Right atrium auricular region (tissue), 2 donors: ENCODE measurements at places on chromosomes 5 and 9.

- no peak for DNase-seq
Observed at GRCh38 chr9:131874447-131874846, 134.6 kb upstream of the RAPGEF1 start.

- DNase-seq: no peak
Observed at GRCh38 chr5:58582019-58582802, 664 bp upstream of the RAB3C start.

- DNase-seq: no peak
Observed at GRCh38 chr9:130142641-130143040, 29.6 kb upstream of the NCS1 start.

GRCh38 chr5:6585168-6585567, 47.7 kb downstream of the NSUN2 start:
- DNase-seq: peak; percentile 32

GRCh38 chr9:117434566-117434965, 19.7 kb upstream of the ASTN2 start:
- no peak for DNase-seq

- no peak for DNase-seq
Observed at GRCh38 chr5:113235884-113236283, 198.9 kb downstream of the TSSK1B start.

DNA sequence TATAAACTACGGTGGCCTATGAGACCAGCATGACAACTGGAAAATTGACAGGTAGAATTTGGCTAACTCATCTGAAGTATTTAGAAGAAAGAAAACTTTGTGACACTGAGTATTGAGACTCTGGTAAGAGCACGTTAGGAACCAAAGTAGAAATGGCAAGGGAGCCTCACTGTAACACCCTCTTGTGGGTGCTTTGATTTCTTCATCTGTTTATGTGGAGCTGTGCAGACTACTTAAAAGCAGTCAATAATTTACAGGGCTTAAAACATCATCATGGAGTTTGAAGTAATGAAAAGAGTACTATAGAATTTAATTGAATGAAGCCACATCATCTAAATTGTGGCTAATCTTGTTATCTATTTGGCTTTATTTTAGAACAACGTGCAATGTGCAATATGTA, 414.2 kb downstream of the CCDC171 start:
- no peak for DNase-seq

DNA sequence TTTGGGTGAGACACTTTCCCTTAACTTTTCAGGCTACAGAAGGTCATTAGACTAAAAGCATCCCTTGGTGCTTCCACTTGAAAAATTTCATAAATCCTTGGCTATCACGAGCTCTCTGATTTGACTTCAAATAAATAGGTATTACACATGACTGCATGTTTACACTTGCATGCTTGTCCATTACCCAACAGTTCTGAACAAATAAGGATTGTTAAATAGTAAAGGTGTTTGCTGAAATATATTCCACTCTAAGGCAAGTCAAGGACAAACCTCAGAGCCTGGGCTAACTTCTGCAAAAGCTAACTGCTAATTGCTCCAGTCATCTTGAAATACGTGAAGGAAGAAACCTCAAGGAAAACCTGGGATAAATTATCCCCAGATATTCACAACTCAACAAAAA, 14.5 kb downstream of the FBXW2 start:
- no peak for DNase-seq

DNA sequence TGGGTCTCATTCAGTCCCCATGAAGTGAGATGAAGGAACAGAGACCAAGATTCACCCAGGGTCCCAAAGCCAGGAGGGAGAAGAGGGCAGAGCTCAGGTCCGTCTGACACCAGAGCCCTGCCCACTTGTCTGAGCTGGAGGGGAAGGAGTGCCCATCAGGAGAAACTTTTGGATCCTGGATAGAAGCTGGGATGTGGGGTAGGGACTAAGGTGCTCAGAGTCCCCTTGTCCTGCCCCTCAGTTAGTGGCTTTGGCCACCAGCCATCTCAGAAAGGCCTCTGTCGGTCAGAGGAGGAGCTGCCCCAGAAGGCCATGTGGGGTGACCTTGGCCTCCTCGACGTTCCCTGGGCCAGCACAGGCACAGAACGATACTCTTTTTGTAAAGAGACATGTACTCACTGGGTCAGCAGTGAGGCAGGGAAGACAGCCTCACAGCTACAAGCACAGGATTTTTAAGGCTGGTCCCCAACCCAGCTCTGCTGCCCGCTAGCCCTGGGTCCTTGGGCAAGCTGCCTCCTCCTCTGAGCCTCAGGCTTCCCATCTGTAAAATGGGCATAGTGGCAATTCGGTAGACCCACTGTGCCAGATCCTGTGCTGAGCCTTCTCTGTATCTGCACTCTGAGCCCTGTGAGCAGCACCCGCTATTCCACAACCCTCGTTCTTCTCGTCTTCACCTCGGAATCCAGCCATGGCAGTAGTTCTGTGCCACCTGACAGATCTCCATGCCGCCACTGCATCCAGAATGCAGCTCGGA, 49.4 kb downstream of the C9orf50 start:
- DNase-seq: no peak

- no peak for DNase-seq
Observed at GRCh38 chr9:106869028-106869427, 6.1 kb downstream of the ZNF462 start.

- DNase-seq: no peak
Observed at GRCh38 chr9:91282292-91282691, 79.4 kb downstream of the AUH start.

- DNase-seq: peak; percentile 21
Observed at GRCh38 chr5:135218790-135219568, 180.1 kb downstream of the MACROH2A1 start.

GRCh38 chr5:158074992-158075769, 216.2 kb upstream of the CLINT1 start:
- DNase-seq: peak; percentile 80

DNA sequence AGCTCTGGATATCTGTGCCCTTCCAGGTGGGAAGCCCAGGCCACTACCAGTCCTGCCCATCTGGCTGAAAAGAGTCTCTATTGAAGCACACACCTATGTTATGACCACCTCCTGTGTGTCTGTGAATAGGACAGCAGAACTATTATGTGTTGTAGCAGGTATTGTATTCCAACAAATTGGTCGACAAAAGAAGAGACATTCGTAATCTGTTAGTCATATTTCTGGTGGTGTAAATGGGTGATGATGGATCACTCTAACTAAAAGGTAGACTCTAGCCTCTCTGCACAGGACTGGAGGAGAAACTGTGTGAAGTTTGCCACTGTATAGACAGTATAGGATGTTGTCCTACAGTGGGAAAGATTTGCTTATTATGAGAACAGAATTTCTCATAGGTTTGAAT, 416.1 kb downstream of the TMEM38B start:
- DNase-seq: no peak

DNA sequence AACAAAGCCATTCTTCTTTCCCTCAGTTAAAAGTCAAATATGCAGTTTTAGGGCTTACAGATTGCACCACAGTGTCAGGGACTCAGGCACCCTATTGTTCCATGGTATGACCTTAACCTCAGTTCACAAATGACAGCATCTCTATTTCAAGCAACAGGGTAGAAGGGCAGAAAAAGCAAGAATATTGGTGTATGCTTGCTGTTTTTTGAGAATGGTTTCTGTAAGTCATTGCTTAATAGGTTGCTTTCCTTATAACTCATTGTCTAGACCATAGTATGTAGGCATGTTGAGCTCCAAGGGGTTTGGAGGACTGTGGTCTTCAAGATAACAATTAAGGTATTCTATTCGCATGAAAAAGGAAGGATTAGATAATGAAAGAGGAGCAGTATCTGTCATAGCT, 183.5 kb upstream of the EDIL3 start:
- no peak for DNase-seq

GRCh38 chr5:3511934-3512333, 83.7 kb upstream of the IRX1 start:
- DNase-seq: no peak

DNA sequence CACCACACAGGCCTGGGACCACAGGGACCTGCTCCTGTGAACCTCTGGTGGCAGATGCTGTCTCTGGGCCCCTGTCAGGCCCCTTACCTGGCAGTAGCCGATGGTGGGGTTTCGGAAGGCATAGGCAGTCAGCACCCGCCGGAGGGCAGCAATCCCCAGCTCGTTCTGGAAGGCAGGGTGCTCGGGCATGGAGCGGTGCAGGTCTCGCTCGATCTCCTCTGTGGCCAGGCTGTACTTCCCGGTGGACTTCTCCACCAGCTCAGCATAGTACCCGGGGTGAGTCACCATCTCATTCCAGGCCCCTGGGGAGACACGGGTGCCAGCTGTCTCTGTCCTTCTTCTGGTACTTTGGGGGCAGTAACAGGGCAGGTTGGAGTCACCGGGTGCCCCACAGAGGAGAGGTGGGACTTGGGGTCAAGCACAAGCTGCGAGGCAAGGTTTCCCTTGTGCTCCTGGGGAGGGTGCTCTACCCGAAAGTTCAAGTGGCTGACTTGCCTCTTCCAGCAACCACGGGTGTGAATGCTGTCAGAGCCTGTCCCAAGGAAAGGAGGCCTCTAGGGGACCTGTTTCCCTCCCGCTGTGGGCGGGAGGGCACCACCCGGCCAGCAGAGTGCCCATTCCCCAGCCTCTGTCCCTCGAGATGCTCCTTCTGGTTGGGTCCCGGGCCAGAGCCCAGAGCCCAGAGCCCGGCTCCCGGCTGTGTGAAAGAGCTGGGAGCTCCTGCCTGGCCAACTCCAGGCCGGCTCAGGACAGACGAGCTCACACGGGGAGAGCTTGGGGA, 19.8 kb upstream of the MRNIP start:
- no peak for DNase-seq

- no peak for DNase-seq
Observed at GRCh38 chr5:124644138-124644537, 102.3 kb downstream of the ZNF608 start.

DNA sequence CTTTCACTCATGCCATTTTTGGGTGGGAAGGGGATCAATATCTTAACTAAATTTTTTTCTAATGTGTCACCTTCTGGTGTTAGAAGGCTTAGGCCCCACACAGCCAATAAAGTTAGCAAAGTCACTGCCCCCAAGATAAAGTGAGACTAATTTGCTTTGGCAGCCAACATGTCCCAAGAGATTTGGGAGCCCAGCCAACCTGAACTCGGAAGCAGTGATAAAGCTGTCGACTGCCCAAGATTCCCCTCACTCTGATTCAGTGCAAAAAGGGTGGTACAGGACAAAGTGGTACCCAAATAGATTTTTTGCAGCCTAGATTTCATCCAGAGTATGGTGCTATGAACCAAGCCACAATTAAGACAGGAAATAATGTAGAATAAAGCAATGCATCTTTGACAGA, 572.5 kb upstream of the ARRDC3 start:
- DNase-seq: peak; percentile 59
